Fibroblast of skin of abdomen (primary cell): ENCODE measurements at places on chromosomes 4 and X.

DNA sequence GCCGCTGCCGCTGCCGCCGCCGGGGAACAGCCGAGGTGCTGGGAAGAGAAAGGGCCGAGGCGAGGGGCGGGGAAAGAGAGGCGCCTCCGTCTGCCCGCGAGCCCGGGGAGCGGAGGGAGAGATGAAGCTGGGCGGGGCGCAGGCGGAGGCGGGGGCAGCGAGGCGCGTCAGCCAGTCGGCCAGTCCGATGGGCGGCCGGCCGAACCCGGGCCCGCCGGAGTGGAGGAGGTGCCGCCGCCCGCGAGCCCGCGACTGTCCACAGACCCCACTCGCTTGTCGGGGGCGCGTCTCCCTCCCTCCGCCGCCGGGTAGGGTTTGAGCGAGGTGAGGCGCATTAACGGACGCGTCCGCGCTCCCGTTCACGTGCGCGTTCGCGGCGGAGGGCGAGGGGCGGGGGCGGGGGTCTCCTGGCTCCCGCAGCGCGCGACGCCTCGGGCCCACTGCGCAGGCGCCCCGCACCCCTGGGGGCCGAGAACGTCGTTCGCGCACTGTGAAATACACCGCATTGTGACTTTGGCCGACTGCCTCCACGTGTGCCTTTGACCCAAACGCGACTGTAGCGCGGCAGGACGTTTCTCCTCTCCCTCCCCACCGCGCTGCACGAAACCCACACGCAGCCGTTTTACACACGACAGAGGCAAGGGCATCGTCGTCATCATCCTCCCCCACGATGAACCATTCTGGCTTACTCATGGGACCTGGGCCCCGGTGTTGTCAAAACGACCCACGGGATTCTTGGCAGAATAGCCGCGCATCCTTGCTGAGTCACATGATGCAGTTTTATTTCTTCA lies at the start of gene NUDT11:
TSS of gene NUDT11 (minus strand) at position 92 of the 791 bp plus-strand sequence. CDS start 148 bp downstream, outside the sequence.
- DNase-seq, result peak; percentile 75

GRCh38 chr4:6920171-6920570 lies 10.5 kb downstream of the TBC1D14 start:
- DNase-seq, result no peak

- DNase-seq, result no peak
Observed at GRCh38 chr4:1711055-1711570, 1.0 kb downstream of the SLBP start.

DNA sequence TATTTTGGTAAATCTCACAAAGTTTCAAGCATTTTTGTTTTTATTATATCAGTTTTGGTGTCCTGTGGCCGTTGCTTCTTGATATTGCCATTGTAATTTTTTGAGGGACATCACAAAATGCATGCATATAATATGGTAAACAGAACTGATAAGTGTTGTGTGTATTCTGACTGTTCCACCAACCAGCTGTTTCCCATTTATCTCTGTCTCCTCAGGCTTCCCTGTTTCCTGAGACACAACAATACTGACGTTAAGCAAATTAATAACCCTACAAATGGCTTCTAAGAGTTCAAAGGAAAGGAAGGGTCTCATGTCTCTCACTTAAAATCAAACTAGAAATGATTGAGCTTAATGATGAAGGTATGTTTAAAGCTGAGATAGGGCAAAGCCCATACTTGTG lies 40.0 kb downstream of the UGT2B10 start:
- no peak for DNase-seq

DNA sequence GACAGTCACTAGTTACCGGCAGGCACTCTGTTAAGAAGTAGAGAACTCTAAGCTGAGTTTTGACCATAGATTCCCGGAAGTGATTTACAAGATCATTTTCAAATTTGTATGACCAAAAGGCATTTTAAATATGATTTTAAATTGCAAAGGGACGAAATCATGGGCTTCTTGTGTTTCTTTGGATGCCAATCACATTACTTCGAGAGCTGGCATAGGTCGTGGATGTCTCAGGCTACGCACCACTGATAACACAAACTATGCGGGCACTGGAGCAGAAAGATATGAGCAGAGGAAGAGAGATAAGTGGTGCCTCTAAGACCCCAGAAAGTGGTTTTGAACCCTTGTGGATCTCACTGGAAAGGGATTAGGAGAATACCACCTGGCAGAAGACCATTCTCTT lies 294.2 kb upstream of the FTHL17 start:
- no peak for DNase-seq

DNA sequence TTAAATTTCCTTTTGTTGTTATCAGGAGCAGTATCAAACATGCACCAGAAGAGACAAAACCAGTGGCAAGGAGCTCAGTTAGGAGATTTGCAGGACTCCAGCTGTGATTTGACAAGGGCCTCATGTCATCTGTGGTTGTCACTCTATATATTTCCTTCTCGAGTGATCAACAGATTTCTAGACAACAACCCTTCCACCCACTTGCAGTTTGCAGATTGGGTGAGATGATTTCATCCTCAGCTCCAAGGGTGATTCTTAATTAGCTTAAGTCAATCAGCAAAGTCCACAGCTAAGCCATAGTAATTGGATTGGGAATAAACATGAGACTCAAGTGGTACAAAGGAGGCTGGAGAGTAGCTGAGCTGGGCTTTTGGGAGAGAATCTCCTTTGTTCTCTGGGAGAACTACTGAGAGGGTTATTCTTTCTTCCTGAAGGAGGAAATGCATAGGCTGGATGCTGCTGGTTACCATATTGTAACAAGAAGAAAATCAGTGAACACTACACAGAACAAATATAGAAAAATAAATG lies 192.8 kb downstream of the PPARGC1A start:
- DNase-seq, result no peak
